ENCODE measurements at places on chromosomes 2 and 18. TPM values are rescaled to one million over a fixed set of nuclear protein-coding genes. Genes with fewer than 3 reads are reported as not detected.
A peak's percentile ranks its signal among the peaks of the same experiment; 100 is the strongest.

The PROKR1 gene
- not detected for polyA plus RNA-seq

The UGGT1 gene
- polyA plus RNA-seq = 14.8 TPM

The ALKAL2 gene
- not detected for polyA plus RNA-seq

The HOXD12 gene
- polyA plus RNA-seq = 0.14 TPM

DNA sequence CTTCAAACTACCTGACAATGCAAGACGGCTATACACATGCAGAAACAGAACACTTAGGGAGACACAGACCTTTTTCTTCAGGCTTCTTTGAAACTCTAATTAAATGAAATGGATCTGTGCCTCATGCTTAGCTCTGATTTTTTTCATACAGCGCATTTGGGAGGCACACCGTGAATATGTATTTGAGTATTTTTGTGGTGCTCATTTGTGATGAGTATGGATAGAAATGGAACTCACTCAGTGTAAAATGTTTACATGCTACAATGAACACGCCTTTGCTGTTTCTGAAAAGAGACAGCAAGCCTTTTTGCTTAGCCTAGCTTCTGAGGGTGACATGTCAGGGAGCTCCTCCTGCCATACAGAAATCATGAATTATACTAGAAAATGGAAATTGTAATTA, 113.3 kb downstream of the FSHR start:
- DNase-seq = no peak

- DNase-seq = no peak
These were observed 19.7 kb upstream of the CYRIA start for GRCh38 chr2:16685340-16685715.

- no peak for DNase-seq
These were observed 12.9 kb upstream of the MRO start for GRCh38 chr18:50832754-50833153.

- peak; percentile 36 for DNase-seq
These were observed 74.7 kb upstream of the KCNJ3 start for GRCh38 chr2:154623819-154624218.

DNA sequence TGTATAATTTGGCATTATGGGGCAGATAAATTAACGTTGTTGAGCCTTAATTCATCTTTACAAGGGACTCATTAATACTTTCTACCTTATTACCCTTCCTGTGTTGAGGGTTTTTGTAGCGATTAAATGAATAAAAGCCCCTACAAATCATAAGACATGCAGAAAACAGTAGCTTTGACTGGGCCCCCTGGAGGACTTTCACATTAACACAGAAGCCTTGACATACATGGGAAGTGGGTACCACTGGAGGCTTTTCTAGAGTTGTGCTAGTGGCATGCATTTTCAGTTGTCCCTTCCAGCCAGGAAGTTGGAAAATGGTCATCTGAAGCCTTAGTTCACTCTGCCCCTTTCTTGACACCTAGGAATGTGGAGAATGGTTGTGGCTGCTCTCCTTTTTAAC, 30.2 kb downstream of the MTA3 start:
- no peak for DNase-seq
